ENCODE measurements at places on chromosomes 1 and 21.

GRCh38 chr1:225813214-225813964 is 3.5 kb downstream of the EPHX1 start:
- H3K27me3 ChIP-seq, result peaks cover 11% of the 10 kb centered on the region
- no peak overlapping the region for H3K4me3 ChIP-seq
- no peak for DNase-seq
- peaks cover 23% of the 10 kb centered on the region for H3K4me1 ChIP-seq
- no peaks in the 10 kb centered on the region for H3K36me3 ChIP-seq

- no peaks in the 10 kb centered on the region for H3K36me3 ChIP-seq
- DNase-seq, result no peak
- peaks cover 14% of the 10 kb centered on the region for H3K27me3 ChIP-seq
- H3K27ac ChIP-seq, result no peak overlapping the region
These were observed 58.4 kb downstream of the LAMC2 start for GRCh38 chr1:183244466-183244865.

DNA sequence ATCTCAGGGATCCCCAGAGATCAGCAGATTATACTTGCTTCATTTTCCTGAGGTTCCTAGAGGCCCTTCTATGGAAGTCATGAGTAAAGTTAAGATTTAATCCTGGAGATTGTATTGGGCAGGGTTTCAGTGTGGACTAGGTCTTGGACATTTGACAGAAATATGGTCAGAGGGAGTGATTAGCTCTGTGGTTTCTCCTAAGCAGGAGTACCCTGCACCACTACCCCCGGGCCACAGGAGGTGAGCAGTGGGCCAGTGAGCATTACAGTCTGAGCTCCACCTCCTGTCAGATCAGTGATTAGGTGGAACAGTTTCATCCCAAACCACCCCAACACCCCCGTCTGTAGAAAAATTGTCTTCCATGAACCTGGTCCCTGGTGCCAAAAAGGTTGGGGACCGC is 43.2 kb downstream of the PHACTR4 start:
- no peak for DNase-seq
- no peak overlapping the region for H3K4me3 ChIP-seq
- no peaks in the 10 kb centered on the region for H3K36me3 ChIP-seq
- peaks cover 16% of the 10 kb centered on the region for H3K4me1 ChIP-seq
- H3K27ac ChIP-seq, result no peak overlapping the region
- no peaks in the 10 kb centered on the region for H3K27me3 ChIP-seq

- H3K4me1 ChIP-seq, result no peaks in the 10 kb centered on the region
- no peaks in the 10 kb centered on the region for H3K27me3 ChIP-seq
- no peaks in the 10 kb centered on the region for H3K36me3 ChIP-seq
- H3K27ac ChIP-seq, result no peak overlapping the region
These were observed 457.5 kb downstream of the LMO4 start for GRCh38 chr1:87786229-87786628.
